Activated T-helper 1 cell treated with Interleukin-2 at 50 U/mL for 16 hours (primary cell): ENCODE measurements at places on chromosomes 6 and 20.
A peak's percentile ranks its signal among the peaks of the same experiment; 100 is the strongest.

- no peak for DNase-seq
Measured at GRCh38 chr20:34449674-34450592, 66.3 kb upstream of the DYNLRB1 start.

- DNase-seq: no peak
Measured at GRCh38 chr6:15517600-15517999, 145.2 kb downstream of the DTNBP1 start.

- no peak for DNase-seq
Measured at GRCh38 chr6:169720207-169720855, 4.0 kb downstream of the PHF10 start.

- DNase-seq: no peak
Measured at GRCh38 chr6:160750276-160750689, 48.2 kb downstream of the PLG start.

DNA sequence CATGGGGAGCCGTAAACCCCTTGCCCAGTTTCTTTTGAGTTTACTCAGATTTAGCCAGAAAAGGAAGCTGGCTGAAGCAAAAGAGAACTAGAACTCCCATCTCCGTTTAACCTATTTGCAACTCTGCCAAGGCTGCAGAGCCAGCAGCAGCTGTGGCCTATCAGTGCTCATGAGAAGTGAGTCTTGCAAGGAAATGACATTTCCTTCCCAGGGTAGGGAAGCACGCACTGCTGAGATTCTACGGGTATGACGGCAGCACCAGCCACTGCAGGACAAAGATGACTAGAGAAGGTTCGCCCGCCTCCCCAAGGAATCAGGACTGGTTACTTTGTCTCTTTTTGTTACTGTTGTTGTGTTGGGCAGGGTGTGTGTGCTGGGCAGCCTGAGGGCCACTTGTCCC, 47.6 kb downstream of the PPP1R3G start:
- DNase-seq: no peak

DNA sequence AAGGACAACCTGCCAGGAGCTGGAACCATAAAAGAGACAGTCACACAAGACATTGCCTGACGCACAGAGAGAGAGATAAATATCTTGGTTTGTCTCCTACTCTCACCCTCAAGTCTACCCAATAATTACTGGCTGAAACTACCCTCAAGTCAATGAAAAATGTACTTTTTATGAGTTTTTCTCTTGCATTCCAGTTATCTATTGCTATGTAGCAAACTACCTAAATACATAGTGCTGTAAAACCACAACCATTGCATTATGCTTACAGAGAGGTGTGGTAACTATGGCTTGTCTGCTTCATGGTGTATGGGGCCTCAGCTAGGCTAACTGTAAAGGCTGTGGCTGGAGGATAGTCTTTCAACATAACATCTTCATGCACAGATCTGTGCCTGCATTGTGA, 247.8 kb downstream of the HAO1 start:
- DNase-seq: no peak

DNA sequence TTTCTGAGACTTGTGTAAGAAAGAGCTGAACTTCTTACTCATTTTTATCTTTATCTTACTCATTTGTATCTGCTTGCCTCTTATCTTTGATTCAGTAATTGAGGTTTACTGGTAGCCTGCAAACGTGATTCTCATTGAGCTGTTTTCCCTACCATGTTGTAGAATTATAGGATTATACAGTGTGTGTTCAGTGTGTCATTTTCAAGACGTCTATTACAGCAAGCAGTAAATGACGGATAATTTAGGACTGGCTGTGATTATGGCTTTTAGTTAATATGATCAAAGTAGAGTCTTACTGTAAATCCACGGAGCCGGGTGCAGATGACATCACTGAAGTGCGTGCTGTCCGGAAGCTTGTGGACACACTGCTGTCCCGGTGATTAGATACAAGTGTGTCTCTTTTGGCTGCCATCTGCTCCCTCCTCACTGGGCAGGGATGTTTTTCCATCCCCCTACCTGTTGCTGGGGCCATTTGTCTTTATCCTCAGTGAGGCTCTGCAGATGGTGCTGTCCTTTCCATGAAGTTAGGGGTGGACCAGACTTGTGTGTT, 6.0 kb downstream of the NELFCD start:
- DNase-seq: no peak

DNA sequence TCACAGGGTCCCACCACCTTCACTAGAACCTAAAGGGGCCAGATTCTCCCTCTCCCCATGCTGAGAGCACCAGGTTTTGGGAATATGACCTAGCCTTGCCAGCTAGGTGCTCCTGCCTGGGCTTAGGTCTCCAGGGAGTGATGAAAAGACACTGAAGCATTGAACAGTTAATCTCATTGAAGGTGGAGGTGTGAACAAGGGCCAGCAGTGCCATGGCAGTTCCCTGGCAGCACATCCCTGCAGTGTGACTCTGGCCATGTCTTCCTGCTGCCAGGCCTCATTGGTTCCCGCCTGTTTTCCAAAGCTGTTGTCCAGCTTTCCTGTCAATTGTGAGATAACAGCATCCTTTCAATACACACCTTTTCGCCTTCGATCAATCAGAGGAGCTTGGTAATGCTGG, 10.9 kb downstream of the PPIL6 start:
- DNase-seq: no peak

DNA sequence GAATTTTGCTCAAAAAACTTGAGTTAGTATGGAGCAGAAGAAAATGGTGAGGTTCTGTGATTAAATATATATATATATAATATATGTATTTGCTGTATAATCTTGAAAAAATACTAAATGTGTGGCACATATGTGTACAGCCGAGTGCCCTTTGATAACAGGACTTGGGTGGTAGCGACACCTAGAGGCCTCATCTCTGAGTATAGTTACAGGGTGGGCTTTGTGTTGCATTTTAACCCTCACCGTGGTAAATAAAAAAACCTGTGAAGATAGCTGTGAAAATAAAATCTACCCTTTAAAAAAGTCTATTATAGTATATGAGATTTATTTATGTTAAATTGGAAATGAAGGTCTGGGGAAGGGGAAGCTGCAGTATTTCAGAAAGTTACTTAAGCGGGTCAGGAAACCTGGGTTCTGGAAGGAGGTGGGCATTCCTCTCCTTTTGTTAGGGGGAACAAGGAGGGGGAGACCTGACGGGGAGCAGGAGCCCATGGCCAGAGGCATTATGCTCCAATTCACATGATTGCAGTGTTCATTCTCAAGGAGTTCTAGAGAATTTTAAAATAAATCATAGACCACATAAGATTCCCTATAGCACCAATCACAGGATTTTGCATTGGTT, 82.7 kb downstream of the SH3BGRL2 start:
- peak; percentile 4 for DNase-seq

- no peak for DNase-seq
Measured at GRCh38 chr6:18551228-18551627, 164.1 kb downstream of the RNF144B start.

DNA sequence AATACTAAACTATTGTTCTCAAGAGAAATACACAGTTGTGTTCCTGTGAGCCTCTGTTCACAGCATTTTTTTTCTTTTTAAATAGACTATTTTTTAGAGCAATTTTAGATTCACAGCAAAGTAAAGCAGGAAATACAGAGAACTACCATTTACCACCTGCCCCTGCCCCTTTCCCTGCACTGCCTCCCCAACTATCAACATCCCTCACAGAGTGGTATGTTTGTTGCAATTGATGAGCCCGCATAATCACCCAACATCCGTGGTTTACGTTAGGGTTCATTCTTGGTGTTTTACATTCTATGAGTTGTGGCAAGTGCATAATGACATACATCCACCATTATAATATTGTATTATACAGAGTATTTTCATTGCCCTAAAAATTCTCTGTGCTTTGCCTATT, 71.6 kb upstream of the TNFAIP3 start:
- no peak for DNase-seq

DNA sequence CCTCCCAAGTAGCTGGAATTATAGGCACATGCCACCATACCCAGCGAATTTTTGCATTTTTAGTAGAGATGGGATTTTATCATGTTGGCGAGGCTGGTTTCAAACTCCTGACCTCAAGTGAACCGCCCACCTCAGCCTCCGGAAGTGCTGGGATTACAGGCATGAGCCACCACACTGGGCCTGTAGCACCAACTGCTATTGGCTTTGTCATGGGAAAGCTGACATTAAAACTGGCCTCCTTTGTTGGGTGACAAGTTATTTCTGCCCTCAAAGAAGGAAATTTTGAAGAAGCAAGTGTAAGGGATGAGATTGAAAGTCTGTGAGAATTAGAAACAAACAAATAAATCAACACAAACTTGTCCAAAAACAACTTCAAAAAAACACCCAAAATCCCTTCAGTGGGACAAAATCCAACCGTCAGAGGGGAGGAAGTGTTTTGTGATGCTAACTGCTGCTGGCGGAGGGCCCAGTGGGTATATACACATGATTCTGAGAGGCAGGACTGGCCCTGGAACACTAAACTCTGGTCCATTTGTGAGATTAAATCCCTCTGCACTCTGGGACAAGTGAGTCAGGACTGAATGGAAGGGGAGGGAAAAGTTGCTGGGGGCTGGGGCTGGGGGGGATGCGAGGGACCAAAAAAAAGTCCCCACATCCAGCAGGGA, 87.5 kb upstream of the NAA20 start:
- DNase-seq: no peak

DNA sequence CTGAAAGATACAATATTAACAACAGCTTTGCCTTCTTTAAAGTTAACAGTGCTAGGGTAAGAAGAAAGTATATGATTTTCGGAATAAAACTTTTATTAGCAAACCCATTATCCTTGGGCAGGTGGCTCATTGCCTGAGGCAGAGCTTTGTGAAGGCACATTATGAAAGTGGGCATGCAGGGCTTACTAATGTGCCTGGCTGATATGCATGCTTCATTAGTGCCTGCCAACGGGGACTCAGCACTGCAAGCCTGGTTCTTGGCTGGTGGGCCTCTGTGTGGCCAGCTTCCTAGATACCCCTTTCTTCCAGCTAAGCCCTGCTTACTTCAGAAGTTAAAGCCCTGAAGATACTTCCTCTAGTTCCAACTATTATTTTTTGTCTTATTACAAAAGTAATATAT, 481.6 kb downstream of the ADGRB3 start:
- no peak for DNase-seq

- no peak for DNase-seq
Measured at GRCh38 chr6:69069881-69070280, 434.8 kb downstream of the ADGRB3 start.

DNA sequence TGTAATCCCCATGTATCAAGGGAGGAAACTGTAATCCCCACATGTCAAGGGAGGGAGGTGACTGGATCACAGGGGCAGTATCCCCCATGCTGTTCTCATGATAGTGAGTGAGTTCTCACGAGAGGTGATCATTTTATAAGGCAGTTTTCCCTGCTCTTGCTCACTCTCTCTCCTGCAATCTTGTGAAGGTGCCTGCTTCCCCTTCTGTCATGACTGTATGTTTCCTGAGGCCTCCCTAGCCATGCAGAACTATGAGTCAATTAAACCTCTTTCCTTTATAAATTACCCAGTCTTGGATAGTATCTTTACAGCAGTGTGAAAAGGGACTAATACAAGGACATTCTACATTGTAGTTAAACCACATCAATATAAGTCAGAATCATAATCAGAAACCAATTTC, 112.4 kb downstream of the BTBD9 start:
- no peak for DNase-seq
